ENCODE measurements at places on chromosomes 7 and 10.

DNA sequence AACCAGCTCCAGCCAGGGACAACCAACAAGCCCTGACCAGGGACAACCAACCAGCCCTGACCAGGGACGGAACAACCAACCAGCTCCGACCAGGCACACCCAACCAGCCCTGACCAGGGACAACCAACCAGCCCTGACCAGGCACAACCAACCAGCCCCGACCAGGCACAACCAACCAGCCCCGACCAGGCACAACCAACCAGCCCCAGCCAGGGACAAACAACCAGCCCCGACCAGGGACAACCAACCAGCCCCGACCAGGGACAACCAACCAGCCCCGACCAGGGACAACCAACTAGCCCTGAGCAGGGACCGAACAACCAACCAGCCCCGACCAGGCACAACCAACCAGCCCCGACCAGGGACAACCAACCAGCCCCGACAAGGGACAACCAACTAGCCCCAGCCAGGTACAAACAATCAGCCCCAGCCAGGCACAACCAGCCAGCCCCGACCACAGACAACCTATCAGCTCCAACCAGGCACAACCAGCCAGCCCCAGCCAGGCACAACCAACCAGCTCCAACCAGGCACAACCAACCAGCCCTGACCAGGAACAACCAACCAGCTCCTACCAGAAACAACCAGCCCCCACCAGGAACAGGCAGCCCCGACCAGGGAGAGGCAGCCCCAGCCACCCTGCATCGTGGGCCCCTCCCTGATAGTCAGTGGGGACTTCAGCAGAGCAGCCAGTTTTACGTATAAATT is 56.4 kb downstream of the PROSER2 start:
- no peak for DNase-seq

DNA sequence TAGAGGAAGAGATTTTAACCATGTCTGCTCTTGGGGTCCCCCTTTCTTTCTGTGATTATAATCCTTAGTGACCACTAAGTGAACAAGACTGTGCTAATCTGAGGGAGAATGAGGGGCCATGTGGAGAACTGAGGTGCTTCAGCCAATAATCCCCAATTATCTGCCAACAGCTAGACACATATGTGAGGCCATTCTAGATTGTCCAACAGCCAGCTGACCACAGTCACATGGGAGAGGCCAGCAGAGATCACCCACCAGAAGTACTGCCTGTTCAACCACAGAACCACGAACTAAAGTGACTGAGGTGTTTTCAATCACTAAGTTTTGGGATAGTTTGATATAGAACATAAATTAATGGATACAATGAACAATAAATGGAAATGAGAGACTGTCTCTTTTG is 74.3 kb downstream of the SEMA3E start:
- no peak for DNase-seq

DNA sequence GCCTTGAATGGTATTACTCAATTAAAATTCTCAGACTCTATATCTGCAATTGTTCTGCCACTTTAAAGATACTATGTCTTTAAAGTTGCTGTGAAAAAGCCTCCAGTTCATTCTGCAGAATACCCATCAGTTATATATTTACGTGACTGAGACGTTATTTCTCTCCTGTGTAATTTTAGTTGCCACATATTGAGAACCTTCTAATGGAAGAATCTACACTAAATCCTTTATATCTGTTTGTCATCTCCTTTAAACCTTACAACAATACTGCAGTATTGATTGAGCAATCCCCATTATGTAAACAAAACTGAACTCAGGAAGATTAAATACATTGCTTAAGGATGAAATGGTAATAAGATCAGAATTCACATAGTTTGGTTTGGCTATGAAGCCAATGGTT is 30.0 kb downstream of the GPR141 start:
- DNase-seq: no peak

DNA sequence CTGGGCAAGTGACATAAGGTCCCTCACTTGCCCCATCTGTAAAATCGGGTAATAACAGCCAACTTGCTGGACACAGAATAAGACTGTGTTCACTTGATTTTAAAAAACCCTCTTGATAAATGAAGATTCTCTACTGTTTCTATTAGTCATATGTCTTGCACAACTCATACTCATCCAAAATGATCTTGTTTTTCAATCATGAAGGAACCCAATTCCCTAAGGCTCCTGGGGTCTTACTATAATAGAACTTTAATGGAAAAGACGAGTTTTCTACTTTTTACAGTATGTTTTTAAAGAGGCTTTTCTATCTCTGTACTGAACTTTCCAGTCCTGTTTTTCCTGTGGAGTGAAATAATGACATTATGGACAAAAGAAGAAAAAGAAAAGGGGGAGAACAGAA is 103.8 kb downstream of the ARID5B start:
- peak; percentile 35 for DNase-seq

GRCh38 chr10:85645926-85646711 is 720.5 kb downstream of the GRID1 start:
- DNase-seq: peak; percentile 69

DNA sequence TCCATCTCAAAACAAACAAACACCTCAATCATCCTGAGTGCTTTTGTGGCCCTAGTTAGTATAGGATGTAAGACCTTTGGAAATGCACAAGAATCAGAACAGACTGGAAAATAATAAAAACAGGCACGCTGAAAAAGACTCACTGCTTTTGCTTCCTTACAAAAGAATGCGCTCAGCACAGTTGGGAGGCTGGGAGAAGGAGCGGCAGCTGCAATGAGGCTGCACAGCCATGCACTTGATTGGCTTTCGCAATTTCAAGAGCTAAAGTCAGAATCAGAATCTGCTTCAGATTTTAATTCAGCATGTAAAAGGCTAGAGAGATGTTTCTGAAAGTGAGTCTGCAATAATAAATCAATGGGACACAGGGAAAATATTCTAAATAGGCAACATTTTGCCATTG is 97.2 kb downstream of the FRMD4A start:
- no peak for DNase-seq

DNA sequence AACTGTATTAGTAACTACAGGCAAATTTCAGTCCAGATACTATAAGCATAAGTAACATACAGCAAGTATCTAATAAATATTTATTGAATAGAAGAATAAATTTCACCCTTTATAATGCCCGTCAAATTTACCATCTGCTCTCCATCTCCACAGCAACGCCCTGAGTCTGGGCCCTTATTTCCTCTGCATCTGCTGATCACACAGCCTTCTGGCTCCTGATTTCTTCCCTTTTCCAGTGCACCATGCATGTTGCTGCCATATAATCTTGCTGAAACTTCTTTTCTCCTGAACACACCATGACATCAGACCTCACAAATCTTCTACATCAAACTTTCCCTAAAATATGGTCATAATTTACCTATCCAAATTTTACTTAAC is 15.4 kb downstream of the HYCC1 start:
- DNase-seq: no peak

DNA sequence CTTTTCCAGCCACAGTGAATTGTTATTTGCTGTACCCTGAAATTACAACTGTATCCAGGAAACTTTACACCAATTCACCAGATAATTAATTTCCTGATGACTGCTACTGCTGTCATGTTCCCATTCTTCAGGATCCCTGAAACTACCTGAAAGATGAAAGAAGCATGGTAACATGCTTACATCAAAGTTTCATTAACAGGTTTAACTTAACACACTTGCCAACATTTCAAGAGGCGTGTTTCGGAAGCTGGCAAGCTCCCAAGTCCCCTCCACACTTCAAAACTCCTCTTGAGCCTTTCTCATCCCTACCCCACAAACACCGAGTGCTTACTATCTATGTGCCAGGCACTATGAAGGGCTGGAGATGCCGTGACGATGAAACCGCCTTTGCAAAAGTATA is 88.6 kb downstream of the MPP7 start:
- no peak for DNase-seq

DNA sequence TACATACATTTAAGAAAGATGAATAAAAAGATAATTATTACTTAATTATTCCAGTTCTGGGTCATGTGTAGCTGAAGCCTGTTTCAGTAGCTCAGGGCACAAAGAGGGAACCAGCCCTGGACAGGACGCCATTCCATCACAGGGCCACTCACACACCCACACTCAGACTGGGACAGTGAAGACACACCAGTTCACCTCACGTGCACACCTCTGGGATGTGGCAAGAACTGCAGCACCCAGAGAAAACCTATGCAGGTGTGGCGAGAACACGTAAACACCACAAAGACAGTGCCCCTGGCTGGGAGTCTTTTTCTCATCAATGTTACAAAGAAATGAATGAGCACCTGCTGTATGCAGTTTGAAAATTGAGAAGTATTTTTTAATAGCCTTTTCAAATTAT is 1.6 kb upstream of the IDI1 start:
- DNase-seq: no peak

GRCh38 chr7:3482147-3482921 is 181.3 kb downstream of the SDK1 start:
- DNase-seq: peak; percentile 33

- DNase-seq: peak; percentile 68
Observed at GRCh38 chr10:48390933-48391845, 84.7 kb downstream of the MAPK8 start.

GRCh38 chr10:102433619-102434046 is 1.3 kb upstream of the CUEDC2 start:
- no peak for DNase-seq

DNA sequence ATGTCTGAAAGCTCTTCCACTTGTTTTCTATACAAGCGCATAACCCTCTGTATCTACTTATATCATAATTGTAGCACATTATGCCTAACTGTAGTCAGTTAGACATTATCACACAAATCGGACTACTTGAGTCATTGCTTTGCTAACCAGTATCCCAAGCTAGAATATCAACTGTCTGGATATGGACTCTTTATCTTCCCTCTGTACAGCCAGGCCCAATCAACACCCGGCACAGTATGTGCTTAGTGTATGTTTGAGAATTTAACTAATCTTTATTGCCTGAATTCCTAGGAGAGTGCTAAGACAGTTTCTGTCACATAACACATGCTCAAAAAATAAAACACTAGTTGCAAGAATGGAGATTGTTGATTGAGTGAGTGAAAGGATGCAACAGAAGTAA is 211.2 kb downstream of the ARL4A start:
- no peak for DNase-seq

GRCh38 chr7:114648680-114649079 is 234.1 kb downstream of the FOXP2 start:
- no peak for DNase-seq

GRCh38 chr10:79940431-79940830 is 8.5 kb downstream of the SFTPD start:
- DNase-seq: no peak

Data from fibroblast of skin of right biceps (primary cell).